ENCODE measurements at places on chromosomes 5 and 9.

DNA sequence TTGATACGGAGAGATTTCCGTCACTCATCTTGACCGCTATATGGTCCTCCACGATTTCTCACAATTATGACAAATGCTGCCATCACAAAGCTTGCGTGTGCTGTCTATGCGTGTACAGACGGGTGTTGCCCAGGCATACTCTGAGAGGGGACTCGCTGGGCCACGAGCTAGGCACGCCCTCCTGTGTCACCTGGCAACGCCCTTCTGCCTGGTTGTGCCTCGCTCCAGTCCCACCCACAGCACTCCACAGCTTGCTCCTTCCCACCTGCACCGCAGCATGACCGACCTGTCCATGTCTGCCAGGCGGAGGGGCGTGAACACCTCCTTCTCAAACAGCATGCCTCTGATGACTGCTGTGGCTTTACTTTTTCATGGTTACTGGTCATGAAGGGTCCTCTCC, 55.6 kb downstream of the CAMSAP1 start:
- ATAC-seq = no peak

- no peak for ATAC-seq
Observed at GRCh38 chr5:148826739-148827070, 294 bp downstream of the ADRB2 start.

DNA sequence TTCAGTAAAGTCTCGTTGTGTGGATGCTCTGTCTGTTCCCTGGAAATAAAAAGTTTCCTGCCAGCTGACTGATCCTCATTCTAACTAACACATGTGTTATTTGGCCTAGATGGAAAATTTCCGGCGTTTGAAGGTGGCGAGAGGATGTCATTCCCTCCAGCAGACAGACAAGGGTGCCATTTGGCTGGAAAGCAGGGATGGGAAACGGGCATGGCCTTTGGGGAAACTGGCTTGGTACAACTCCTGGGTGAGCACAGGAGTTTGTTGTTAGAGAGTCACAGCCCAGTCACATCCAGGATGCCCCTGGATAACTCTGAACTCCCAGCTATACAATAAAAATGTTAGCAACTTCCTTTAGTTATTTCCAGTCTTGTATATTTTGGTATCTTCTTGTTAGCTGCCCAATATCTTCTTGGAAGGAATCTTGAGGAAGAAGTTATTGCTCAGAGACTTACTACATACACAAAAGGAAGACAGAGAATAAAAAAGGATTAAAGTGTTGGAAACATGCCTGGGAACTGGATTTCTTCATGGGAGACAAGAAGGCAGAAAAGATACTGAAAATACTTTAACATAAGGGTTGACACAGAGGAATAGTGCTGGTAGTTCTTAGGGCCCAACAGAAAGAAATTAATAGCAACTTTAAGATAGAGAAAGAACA, 41.9 kb downstream of the TEK start:
- no peak for ATAC-seq

- ATAC-seq = no peak
Observed at GRCh38 chr5:109612278-109612905, 77.3 kb upstream of the MAN2A1 start.

GRCh38 chr5:32018476-32019436, 155.4 kb downstream of the GOLPH3 start:
- ATAC-seq = peak; percentile 26

GRCh38 chr9:74681906-74682305, 184.8 kb downstream of the RORB start:
- ATAC-seq = no peak

DNA sequence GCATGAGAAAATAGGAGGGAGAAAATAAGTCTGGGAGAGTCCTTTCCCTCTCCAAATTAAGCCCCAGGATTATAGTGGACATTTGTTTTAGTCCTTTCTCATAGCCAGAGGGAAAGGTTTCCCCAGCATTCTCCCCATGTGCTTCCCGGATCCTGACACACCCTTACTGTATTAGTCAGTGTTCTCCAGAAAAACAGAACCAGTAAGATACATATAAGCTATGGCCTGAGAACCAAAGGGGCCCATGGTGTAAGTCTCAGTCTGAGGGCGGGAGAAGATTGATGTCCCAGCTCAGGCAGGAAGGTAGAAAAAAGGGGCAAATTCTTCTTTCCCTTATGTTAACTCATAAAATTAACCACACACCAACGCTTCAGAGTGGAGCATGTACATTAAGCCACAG, 25.6 kb upstream of the SPATA31D4 start:
- no peak for ATAC-seq
